ENCODE measurements at places on chromosomes 7 and 10. TPM values are rescaled to one million over a fixed set of nuclear protein-coding genes. Genes with fewer than 3 reads are reported as not detected.

Gene GIMAP1
- total RNA-seq: 3.1 TPM

Gene NRCAM
- 0.09 TPM for total RNA-seq

Gene LIPK
- not detected for total RNA-seq

Gene FAM180A
- not detected for total RNA-seq

Gene BBIP1
- total RNA-seq: 32.1 TPM

Gene CNPY4
- 20.9 TPM for total RNA-seq

Gene CCL24
- not detected for total RNA-seq

Gene SPOCK2
- total RNA-seq: 209 TPM

Gene FAM25G
- total RNA-seq: not detected

Gene ST8SIA6
- 0.10 TPM for total RNA-seq

Gene PRLHR
- total RNA-seq: not detected

Gene SLC26A3
- not detected for total RNA-seq

Gene NPC1L1
- 0.06 TPM for total RNA-seq

Gene GSDME
- total RNA-seq: 3.2 TPM

DNA sequence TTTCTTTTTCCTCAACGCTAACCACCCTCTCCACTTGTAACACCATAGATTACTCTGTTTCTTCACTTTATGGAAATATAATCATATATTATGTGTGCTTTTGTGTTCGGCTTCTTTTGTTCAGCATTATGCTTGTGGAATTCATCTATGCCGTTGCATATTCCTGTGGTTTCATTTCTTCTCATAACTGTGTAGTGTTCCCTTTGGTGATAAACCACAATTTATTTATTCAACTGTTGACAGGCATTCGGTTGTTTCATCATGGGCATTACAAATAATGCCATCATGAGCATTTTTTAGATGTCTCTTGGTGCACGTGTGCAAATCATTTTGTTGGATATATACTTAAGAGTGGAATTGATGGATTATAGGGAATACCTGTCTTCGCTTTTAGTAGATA, 12.1 kb downstream of the AVL9 start:
- no peak for DNase-seq

- DNase-seq: no peak
Measured at GRCh38 chr10:126729314-126729870, 58.9 kb upstream of the C10orf90 start.

- DNase-seq: no peak
Measured at GRCh38 chr7:42502022-42502421, 265.0 kb upstream of the GLI3 start.

DNA sequence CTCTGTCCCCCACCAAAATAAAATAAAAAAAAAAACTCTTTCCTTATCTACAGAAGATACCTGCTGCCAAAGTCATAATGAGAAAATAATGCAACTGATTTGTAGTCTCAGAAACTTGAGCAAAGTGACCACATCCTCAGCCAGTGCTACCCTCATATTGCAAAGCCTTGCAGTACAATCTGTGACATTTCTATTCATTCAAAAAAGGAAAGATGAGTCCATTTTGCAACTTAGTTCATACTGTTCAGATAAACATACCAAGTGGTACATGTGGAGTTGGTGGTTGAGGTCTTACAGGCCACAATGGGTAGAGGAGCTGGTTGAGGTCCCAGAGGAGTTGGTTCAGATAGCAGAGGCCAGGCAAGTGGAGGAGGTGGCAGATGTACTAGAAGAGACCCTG, 6.5 kb upstream of the EIF5AL1 start:
- DNase-seq: no peak

- no peak for DNase-seq
Measured at GRCh38 chr10:63588436-63589167, 67.4 kb downstream of the REEP3 start.

DNA sequence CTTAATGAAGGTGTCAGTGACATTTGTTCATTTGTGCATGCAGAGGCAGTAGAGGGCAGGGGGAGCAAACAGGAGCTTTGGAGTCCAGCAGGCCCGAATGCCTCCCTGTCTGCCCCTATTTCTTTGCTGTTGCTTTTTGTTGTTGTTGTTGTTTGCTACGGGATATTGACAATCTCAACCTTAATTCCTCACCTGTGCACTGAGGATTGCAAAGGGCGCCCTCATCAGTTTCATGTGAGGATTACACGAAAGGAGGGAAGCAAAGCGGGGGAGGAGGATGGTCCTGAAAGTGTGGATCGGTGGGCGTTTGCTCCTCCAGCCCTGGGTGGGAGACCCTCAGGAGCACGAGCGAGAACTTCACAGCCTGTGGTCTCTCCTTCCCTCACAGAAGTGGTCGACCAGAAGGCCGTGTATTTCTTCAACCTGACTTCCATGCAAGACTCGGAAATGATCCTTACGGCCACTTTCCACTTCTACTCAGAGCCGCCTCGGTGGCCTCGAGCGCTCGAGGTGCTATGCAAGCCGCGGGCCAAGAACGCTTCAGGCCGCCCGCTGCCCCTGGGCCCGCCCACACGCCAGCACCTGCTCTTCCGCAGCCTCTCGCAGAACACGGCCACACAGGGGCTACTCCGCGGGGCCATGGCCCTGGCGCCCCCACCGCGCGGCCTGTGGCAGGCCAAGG, 9.6 kb downstream of the GDF10 start:
- DNase-seq: no peak

DNA sequence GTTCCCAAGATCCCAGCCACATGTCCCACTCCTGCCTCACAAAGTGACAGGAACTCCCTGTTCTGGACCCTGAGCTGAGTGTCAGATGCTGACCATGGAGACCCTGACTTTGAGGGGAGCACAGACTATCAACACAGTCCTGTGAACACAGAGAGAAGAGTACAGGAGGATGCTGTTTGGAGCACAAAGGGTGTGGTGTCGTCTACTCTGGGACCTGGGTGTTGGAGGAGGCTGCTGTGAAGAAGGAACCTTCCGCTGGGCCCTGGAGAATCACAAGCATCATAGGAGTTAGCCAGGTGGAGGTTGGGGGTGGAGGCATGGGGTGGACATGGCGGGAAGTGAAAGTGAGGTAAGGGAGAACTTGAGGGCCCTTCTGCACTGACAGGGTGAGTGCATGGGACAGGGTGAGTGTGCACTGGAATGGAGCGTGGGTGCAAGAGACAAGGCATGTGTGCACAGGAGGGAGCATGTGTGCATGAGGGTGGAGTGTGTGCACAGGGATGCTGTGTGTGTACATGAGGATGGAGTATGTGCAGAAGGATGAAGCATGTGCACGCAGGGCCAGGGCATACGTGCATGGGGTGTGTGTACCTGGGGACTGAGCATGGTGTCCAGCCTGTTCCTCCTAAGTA, 70.7 kb upstream of the ANTXRL start:
- DNase-seq: no peak

- DNase-seq: no peak
Measured at GRCh38 chr10:86282664-86283465, 83.7 kb downstream of the GRID1 start.

DNA sequence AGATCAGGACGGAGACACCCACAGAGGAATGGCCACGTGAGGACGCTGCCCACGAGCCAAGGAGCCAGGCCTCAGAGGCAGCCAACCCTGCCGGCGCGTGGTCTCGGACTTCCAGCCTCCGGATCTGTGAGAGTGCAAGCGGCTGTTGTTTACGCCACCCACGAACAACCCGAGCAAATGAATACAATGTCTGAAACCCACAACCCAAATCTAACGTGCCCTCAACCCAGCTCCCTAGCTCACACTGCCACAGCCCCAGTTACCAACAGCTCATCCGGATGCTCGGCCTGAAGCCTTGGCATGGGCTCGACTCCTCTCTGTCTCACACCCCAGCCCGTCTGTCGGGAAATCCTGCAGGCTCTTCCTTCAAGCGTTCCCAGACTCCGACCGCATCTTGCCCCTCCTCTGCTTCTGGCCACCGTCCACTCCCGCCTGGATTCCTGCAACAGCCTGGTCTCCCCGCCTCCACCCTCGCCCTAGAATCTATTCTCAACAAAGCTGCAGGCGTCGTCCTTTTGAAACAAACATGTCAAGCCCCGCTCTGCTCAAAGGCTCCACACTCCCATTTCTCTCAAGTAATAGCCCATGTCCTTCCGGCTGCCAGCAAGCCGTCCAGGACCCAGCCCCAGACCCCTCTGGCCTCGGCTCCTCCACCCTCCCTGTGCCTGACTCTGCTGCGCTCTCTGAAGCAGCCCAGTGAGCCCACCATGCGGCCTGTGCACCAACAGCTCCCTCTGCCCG, 35.3 kb downstream of the STK32C start:
- DNase-seq: no peak

GRCh38 chr7:128939861-128940410, 2.2 kb downstream of the IRF5 start:
- DNase-seq: no peak

GRCh38 chr10:114928818-114929217, 9.2 kb upstream of the TRUB1 start:
- DNase-seq: no peak

- no peak for DNase-seq
Measured at GRCh38 chr7:17054836-17055235, 173.1 kb upstream of the AGR3 start.

- no peak for DNase-seq
Measured at GRCh38 chr10:1198453-1199344, 142.5 kb downstream of the WDR37 start.

GRCh38 chr7:66928388-66928787, 7.4 kb downstream of the TMEM248 start:
- no peak for DNase-seq

- DNase-seq: peak; percentile 53
Measured at GRCh38 chr7:44064791-44065430, 456 bp downstream of the PGAM2 start.

DNA sequence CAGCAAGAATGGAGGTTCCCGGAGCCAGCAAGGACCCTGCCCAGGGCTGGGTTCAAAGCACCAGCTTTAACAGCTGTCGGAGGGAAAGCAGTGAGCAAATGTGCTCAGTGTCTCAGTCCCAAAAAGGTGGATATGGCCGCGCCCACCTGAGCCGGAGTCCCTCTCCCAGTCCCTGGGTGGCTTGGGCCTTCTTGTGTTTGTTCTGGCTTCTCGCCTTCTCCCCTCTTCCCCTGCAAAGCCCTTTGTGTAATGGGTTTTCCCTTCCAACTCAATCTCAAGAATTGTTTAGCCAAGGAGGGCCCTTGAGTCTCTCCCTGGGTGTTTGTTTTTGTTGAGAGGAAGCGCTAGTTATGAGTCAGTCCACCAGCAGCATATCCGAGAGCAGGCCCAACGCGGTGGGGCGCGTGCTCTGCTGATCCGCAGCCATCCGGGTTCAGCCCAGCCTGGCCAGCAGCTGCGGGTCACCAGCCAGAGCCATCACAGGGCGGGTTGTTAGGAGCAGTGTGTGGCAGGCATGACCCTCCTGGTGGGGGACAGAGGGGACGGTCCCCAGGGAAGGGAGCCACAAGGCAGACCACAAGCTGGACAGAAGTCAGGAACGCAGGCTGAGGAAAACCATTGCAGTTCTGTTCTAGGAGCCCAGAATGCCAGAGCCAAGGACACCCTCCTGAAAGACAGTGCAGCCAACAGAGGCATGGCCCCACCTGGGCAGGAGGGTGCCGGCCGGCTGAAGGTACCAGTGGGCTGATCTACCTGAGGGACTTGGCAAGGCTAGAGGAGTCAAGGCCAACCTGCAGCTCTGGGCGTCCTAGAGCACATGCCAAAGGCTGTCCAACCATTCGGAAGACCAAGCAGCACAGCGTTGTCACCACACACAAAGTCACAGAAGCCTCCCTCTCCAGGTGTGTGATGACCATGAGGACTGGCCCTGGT, 21.3 kb downstream of the CALML3 start:
- DNase-seq: peak; percentile 45

DNA sequence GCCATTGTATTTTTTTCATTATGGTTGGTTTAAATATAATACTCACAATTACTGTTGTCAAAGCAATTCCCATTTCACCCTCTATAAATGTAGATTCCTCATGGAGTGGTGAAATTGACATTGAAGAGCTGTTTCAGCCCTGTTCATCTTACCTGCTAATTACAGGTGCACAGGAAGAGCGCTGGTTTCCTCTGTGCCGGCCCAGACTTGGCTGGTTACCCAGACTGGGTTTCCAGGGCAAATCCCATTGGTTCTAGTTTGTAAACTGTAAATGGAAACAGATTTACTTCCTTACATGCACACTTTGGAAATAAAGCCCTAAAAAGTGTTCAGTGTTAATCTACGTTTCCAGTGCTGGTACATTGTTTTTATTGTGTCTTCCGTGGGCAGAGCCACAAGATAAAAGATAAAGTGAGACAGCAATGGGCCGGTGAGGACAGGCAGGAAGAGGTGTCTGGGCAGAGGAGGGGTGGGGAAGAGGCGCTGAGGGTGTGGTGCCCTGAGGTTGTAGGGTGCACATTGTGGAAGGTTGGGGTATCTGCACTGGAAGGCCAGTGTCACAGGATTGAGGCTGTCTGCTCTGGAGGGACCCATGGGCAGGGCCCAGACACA, 71.6 kb upstream of the ZPBP start:
- DNase-seq: no peak

- no peak for DNase-seq
Measured at GRCh38 chr7:38842746-38843145, 66.2 kb downstream of the VPS41 start.
